ENCODE measurements at places on chromosomes 2 and 18. TPM values are rescaled to one million over a fixed set of nuclear protein-coding genes. Genes with fewer than 3 reads are reported as not detected.

- no peaks in the 10 kb centered on the region for H3K27me3 ChIP-seq
- no peak overlapping the region for H3K4me3 ChIP-seq
- H3K27ac ChIP-seq = no peak overlapping the region
- no peaks in the 10 kb centered on the region for H3K4me1 ChIP-seq
Measured at GRCh38 chr2:148048475-148049221, 27.8 kb downstream of the MBD5 start.

DNA sequence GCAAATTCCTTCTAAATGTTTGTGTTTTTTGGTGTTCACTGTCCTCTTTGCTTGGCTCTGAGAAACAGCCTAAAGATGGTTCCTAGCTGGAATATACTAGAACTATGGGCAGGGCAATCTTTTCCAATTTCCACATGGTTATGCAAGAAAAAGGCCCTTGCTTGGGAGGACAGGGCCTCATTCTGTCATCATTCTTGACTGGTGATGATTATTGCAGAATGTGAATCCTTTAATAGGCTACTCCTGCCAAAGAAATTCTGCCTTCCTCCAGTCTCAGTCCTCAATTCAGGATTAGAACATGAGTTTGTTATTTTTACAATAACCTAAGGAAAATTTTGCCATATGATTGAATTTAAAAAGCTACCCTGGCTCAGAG lies 218.7 kb downstream of the HNMT start:
- H3K4me1 ChIP-seq = no peaks in the 10 kb centered on the region
- H3K36me3 ChIP-seq = no peaks in the 10 kb centered on the region

- no peaks in the 10 kb centered on the region for H3K36me3 ChIP-seq
- H3K27ac ChIP-seq = no peak overlapping the region
- no peak for DNase-seq
- H3K4me3 ChIP-seq = no peak overlapping the region
- H3K27me3 ChIP-seq = peaks cover 6% of the 10 kb centered on the region
Measured at GRCh38 chr18:35745814-35746213, 164.3 kb downstream of the GALNT1 start.

DNA sequence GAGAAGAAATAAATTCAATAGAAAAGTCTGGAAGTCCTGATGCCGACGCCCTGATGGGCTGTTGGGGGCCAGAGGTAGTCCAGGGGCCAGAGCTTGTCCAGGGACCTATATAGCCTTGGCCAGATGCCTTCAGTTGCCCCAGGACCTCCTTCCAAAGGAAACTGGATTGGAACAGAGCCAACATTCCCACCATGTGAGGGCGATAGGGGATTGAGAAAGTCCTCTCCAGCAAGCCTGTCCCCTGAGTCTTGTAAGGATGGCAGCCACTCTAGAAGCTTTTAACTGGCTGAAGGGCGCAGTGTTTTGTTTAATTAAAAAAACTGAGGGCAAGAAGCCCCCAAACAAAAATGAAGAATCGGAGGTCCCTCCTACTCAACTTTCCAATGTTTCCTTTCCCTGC lies 54.9 kb upstream of the CDCA7 start:
- H3K27me3 ChIP-seq = no peaks in the 10 kb centered on the region
- H3K27ac ChIP-seq = no peak overlapping the region
- DNase-seq = no peak
- H3K4me3 ChIP-seq = no peak overlapping the region

- no peak overlapping the region for H3K4me3 ChIP-seq
- no peaks in the 10 kb centered on the region for H3K4me1 ChIP-seq
- H3K27me3 ChIP-seq = no peaks in the 10 kb centered on the region
- no peak overlapping the region for H3K27ac ChIP-seq
- no peak for DNase-seq
Measured at GRCh38 chr2:51247252-51247805, 215.4 kb upstream of the NRXN1 start.

GRCh38 chr2:52144590-52144989 lies 1112.7 kb upstream of the NRXN1 start:
- no peaks in the 10 kb centered on the region for H3K36me3 ChIP-seq
- H3K27me3 ChIP-seq = no peaks in the 10 kb centered on the region
- no peak overlapping the region for H3K27ac ChIP-seq

GRCh38 chr2:43412114-43412753 lies 183.6 kb downstream of the THADA start:
- no peak overlapping the region for H3K4me3 ChIP-seq
- peaks cover 17% of the 10 kb centered on the region for H3K36me3 ChIP-seq

GRCh38 chr2:240687045-240687740 lies 4.5 kb upstream of the AQP12A start:
- no peak overlapping the region for H3K4me3 ChIP-seq
- DNase-seq = no peak
- H3K4me1 ChIP-seq = no peaks in the 10 kb centered on the region

DNA sequence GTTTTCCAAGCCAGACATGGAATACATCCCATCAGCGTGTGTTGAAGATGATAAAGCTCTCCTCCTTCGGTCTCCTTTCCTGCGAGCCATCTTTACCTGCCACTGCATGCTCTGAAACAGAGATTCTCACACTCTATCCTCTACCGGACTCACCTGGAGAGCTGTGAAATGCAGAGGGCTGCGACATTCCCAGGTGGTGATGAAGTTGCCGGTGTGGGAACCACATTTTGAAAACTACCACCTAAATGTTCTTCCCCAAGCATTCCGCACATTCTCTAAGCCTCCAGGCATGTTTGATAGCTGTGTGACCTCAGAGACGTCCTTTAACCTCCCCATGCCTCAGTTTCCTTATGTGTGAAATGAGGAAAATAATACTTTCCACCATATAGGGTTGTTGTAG lies 226.2 kb upstream of the RAB6C start:
- no peak overlapping the region for H3K27ac ChIP-seq
- H3K36me3 ChIP-seq = no peaks in the 10 kb centered on the region
- H3K4me3 ChIP-seq = no peak overlapping the region
- no peaks in the 10 kb centered on the region for H3K4me1 ChIP-seq

DNA sequence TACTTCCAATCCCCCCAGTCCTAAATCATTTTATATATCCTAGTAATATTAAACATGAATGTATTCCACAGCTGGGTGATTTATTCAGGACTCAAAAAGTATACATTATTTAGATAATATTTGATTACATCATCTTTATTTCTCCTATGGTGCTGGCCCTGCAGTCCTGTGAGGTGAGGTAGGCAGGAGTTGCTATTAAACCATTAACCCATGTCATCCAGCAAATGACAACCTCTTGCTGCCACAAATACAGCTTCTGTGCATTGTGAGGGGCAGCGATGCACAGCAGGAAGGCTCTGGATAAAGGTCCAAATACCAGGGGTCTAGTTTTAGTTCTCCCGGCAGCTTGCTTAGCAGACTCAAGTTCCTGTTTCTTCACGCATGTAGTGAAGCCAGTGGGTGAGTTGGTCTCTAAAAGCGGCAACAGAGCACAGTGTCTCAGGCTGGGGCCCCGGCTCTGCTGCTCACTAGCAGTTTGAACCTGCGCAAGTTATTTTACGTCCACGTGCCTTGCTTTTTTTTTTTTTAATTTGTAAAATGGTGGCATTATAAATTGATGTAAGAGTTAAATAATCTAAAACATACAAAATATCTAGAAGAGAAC lies 36.1 kb downstream of the INSIG2 start:
- H3K4me1 ChIP-seq = no peaks in the 10 kb centered on the region
- H3K4me3 ChIP-seq = no peak overlapping the region
- DNase-seq = no peak
- no peak overlapping the region for H3K27ac ChIP-seq
- no peaks in the 10 kb centered on the region for H3K36me3 ChIP-seq

Gene CDC42EP3
- total RNA-seq = 36.4 TPM

Gene DES
- total RNA-seq = not detected

DNA sequence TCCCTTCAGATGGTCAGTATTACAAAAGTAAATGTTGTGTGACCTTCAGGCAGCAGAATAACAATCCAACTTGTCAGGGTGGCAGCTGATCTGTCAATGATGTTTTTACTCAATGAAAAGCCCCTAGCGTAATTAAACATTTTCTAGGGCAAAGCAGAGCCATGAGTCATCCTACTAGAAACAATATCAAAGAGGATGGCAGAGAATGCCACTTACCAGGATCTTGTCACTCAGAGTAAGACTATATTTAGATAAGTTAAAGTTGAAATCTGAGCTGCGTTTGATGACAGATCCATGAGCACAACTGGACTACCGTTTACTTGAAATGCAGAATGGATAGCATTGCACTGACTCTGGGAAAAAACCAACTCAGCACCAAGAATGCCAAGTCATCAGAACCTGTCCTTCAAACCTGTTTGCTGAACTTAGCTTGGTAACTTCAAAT lies 612.6 kb upstream of the ACVR2A start:
- H3K27ac ChIP-seq = no peak overlapping the region
- H3K4me1 ChIP-seq = no peaks in the 10 kb centered on the region
- H3K4me3 ChIP-seq = no peak overlapping the region
- no peak for DNase-seq
- H3K27me3 ChIP-seq = no peaks in the 10 kb centered on the region

Gene GAL3ST2
- 1.1 TPM for total RNA-seq
